ENCODE measurements at places on chromosomes 7 and 10. TPM values are rescaled to one million over a fixed set of nuclear protein-coding genes. Genes with fewer than 3 reads are reported as not detected.
A peak's percentile ranks its signal among the peaks of the same experiment; 100 is the strongest.

Gene CACNA2D1
- total RNA-seq = 27.3 TPM

Gene CYP26C1
- total RNA-seq = 0.21 TPM

Gene AKR1E2
- total RNA-seq = 3.5 TPM

Gene THSD7A
- total RNA-seq = 1.2 TPM

Gene NODAL
- total RNA-seq = 6.3 TPM

GRCh38 chr10:50604809-50605208 is 18.9 kb downstream of the SGMS1 start:
- no peak for DNase-seq

DNA sequence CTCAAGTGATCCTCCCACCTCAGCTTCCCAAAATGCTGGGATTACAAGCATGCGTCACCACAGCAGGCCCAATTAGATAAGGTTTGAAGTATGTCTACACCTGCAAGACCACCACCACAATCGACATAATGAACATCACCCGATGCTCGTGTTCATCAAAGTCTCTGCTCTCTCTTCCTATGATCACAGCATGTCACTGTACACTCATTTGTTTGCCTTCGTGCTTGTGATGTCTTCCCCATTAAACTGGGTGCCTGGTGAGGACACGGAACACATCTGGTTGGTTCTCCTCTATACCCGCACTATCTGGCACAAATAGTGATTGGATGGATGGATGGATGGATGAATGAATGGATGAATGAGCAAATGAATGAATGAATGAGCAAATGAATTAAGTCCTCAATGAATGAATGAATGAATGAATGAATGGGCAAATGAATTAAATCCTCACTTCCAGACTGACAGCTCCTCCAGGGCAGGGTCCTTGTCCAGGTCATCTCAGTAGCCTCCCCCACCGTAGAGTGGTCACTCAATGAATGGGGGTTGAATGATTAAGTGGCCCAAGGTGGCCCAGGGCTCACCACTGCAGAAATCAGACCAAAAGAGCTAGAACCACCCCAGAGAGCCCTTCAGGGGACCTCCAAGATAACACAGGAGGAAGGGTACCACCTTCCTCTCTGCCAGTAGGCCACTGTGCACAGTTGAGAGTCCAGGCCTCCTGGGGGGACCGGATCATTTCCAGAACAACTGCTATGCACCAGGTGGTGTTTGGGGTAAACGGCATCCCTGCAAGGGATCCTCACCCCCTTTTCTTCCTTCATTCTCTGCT is 101.9 kb upstream of the TNRC18 start:
- DNase-seq = no peak

- DNase-seq = no peak
These were observed 240.4 kb downstream of the ARL4A start for GRCh38 chr7:12927635-12928434.

DNA sequence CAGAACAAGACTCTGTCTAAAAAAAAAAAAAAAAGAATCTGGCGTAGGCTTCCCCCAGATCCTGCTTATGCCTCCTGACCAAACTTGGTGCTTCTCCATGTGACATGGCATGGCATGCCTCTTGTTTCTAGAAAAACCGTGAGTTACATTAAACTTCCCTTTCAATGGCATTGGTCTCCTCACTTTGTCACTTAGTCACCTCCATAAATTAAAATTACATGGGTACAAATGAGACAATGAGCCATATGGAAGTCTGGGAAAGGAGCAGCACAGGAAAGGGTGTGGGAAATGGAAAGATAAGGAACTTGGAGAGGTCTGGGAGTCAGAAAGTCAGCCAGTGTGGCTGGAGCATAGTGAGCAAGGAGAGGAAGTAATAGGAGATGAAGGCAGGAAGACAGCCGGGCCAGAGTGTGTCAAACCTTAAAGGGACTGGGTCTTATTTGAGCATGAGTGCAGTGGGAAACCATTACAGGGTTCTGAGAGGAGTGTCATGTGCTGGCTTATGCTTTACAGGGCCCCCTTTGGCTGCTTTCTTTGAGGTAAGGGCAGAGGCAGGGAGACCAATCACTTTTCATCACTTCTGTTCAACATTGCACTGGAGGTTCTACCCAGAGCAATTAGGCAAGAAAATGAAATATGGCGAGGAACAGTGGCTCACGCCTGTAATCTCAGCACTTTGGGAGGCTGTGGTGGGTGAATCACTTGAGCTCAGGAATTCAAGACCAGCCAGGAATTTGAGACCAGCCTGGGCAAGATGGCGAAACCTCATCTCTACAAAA is 21.3 kb upstream of the ZMIZ2 start:
- no peak for DNase-seq

GRCh38 chr10:92690915-92691590 is 1.3 kb downstream of the HHEX start:
- no peak for DNase-seq

- no peak for DNase-seq
These were observed 49.6 kb upstream of the PSMG3 start for GRCh38 chr7:1619152-1620079.

- no peak for DNase-seq
These were observed 118.1 kb downstream of the GNAT3 start for GRCh38 chr7:80393786-80394185.

- DNase-seq = peak; percentile 47
These were observed at the start of gene SNCG for GRCh38 chr10:86958116-86958900. Gene SNCG (plus strand): TSS chr10:86958599. CDS start chr10:86958698, 99 bp downstream.

GRCh38 chr7:132877573-132877972 is 204.3 kb downstream of the CHCHD3 start:
- no peak for DNase-seq

GRCh38 chr7:85186083-85186520 is 754 bp downstream of the SEMA3D start:
- DNase-seq = peak; percentile 63

DNA sequence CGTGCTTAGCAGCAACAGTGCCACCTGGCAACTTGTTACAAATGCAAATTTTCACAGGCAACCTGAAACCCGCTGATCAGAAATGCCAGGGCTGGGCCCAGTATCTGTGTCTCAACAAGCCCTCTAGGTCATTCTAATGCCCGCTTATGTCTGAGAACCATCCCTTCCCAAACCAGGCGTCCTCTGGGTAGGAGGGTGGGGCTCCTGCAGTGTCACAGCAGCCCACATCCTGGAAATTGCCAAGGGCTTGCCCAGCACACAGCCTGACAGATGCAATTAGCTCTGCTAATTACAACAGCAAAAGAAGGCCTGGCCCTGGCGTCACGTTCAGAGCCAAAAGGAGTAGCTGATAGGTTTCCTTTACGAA is 15.9 kb downstream of the ITPRIP start:
- DNase-seq = no peak

GRCh38 chr7:37782166-37782565 is 66.2 kb upstream of the NME8 start:
- DNase-seq = no peak

Data from H1 (cell line).